ENCODE measurements at places on chromosomes 16 and 17.

GRCh38 chr17:17420561-17421269 lies 56.1 kb upstream of the MED9 start:
- no peak for DNase-seq

DNA sequence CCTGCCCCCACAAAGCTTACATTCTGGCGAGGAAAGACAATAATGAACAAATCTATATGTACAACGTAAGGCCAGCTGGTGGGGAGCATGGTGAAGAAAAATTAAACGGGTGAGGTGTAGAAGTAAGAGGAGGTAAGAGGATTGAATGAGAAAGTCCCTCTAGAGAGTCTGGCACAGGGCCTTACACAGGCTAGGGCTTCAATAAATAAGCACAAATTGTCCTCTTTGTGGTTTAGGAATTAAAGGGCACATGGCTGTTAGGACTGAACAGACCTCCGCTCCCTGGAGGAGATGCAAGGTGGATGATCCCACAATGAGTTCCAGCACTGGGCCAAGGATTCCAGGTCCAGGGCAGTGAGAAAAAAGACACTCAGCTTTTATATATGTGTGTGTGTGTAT lies 43.1 kb upstream of the HAPSTR1 start:
- DNase-seq: no peak

DNA sequence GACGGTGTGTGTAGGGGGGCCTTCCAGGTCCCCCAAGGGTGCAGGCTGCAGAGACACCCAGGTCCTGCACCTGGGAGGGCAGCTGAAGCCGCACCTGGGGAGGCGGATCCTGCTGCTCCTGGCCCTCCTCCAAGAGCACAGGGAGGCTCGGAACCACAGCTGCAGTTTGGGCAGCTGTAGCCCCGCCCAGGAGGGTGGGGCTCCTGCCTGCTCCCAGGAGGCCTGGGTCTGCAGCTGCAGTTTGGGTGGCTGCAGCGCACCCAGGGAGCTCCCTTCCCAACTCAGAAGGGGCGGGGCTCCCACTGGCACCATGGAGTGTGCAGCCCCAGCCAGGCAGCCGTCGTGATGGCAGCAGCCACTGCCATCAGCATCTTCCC lies 69.4 kb upstream of the NKD1 start:
- no peak for DNase-seq

- no peak for DNase-seq
Measured at GRCh38 chr16:80025236-80025635, 424.7 kb upstream of the MAF start.

DNA sequence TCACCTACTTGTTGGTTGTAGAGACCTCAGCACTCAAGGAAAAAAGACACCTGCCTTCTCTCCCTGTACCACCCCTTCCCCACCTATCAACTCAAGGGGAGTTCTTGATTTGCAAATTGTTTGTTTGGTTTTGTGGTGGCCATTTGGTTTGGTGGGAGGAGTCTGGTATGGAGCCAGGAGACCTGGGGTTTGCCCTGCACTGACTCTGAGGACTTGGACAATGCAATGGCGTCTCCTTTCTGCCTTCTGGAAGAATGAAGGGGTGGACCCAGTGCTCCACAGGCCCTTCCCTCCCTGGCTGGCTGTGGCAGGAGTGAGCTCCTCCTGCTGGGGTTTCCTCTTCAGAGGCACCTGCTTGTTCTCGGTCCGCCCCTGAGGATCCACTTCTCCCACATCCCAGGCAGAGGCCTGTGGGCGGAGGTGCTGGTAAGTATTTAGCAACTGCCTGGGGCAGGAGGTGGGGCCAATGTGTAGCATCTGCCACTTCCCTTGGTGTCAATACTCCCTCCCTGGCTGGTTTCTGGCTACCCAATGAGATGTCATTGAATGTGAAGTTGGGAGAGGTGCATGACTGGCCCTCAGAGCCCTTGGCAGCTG lies 164.5 kb downstream of the NTN1 start:
- no peak for DNase-seq

GRCh38 chr17:58079300-58080033 lies 3.8 kb upstream of the DYNLL2 start:
- no peak for DNase-seq

- no peak for DNase-seq
Measured at GRCh38 chr16:56038564-56039098, 152.7 kb upstream of the GNAO1 start.

DNA sequence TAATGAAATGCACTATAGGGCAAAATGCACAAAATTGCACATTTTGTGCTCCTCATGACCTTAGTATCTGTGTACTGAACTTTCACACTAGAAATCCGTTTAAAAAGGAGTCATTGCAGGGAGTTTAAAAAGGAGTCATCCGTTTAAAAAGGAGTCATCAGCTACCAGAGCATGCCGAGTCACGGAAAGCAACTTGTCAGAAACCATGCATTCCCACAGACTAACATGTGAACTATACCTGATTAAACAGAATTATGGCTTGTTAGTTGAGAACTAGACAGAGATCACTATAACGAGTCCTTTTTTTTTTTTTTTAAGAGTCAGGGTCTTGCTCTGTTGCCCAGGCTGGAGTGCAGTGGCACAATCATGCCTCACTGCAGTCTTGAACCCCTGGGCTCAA lies 35.9 kb downstream of the SLC6A4 start:
- no peak for DNase-seq

DNA sequence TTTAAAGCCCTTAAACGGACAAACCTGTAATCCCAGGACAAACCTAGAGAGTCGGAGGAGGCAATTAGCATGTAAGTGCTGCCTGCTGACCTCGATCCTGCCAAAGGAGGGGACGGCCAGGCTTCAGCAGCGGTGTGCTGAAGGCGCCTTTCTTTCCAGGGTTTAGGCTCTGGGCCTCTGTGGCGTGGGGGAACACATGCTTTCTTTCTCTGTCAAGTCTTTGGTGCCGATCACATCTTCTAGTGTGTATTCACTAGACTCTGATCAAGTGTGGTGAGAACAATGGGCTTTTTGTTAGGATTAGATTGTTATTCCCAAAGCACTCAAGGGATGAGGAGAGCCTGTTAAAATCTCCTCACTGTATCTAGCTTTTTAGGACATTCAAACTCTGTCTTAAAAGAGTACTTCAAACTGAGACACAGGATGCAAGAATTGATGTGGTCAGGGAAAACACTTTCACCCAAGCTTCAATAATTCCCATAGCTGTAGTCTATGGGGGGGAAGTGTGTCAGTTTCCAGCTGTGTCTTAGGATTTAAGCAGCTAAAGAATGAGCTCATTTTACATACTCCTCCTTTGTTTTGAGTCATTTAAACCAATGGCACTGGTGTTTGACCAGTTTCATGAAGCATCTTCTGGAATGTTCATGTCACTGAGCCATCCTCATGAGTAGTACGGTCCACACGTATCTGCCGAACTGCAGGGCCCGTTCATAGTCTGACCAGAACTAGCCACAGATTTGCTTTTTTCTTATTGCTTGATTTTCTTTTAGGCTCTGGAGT lies 51.2 kb downstream of the RPA1 start:
- DNase-seq: no peak

DNA sequence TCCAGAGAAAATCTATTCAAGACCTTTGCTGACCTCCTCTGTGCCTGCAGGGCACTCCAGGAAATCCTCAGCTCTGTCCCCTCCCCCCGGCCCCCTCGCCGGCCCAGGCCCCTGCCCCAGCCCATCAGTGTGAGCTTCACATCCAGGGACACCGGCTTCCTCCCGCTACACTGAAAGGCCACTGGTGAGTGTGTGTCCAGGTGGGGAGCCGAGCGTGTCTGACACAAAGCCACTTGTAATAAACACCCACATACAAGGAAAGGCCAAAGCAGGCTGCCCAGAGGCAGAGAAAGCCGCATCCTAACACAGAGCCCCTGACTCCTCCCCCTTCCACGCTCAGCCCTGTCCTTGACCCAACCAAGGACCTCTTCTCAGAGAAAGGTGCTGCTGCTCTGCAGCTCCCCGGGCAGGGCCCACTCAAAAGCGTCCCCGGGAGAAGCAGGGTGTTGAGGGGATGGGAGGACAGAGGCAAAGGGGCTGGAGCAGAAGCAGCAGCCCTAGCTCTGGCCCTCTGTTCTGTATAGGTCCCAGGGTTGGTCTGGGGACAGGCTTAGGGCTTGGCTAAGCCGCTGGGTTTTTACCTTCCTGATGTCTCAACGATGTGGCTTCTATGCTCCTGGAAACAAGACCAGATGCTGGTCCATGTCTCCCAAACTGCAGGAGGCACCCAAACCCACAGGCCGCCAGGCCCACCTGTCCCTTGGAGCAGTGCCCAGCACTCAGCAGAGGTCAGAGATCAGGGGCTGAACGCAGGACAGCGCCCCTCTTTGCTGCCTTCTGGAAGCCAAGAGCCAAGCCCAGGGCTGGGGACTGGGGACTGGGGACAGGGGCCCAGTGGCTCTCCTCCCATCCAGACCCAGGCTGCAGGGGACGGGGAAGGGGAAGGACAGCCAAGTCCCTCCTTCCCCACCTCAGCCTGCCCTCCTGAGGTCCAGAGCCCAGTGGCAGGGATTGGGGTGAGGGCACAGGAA lies 15.3 kb downstream of the MNT start:
- DNase-seq: no peak

DNA sequence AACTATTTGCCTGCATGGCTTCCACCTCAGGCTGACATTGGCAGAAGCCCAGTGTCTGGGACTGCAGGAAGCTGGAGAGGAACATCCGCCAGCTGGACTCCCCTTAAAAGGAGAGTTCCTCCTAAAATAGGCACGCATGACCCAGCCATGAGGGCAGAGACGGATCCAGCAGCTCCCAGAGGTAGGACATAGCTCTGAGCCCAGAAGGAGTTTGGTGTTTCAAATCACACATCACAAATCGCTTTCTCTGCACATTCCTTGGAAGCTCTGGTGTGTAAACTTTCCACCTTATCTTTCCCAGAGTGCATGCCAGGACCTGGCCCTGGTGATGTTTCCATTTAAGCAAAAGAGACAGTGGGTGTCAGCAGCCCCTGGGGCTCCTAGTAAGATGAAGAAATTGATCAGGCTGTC lies 231.1 kb upstream of the CDH5 start:
- DNase-seq: no peak

All from stimulated activated CD8-positive, alpha-beta memory T cell treated with anti-CD3 and anti-CD28 coated beads, Interleukin-7, amount 100 ng/mL, for 24 hours (primary cell).